NCI-H2171 (cell line): ENCODE measurements at places on chromosomes 16 and 17.

- no peak for DNase-seq
Observed at GRCh38 chr16:24087891-24088410, 168.2 kb upstream of the CACNG3 start.

GRCh38 chr16:68331879-68332410, 21.1 kb downstream of the PRMT7 start:
- DNase-seq, result no peak

- DNase-seq, result no peak
Observed at GRCh38 chr16:59566446-59566845, 832.3 kb upstream of the GOT2 start.

GRCh38 chr17:37740915-37741314, 3.9 kb downstream of the HNF1B start:
- DNase-seq, result no peak

DNA sequence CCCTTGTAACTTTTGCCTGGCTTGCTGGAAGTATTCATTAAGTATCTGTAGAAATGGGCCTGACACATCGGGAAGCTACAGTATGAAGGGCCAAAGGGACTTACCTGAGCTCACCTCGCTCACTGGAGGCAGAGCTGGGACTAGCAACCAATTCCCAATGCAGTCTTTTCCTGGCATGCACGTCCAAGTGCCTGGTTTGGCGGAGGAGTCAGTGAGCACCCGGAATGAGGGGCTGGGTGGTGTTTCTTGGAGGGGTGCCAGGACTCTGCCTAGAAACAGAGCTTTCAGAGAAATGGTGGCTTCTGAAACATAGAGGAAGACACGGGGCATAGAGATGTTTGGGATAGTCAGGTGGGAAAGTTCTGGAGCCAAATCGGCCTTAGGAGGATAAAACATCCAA, 18.4 kb upstream of the GPRC5C start:
- DNase-seq, result no peak

DNA sequence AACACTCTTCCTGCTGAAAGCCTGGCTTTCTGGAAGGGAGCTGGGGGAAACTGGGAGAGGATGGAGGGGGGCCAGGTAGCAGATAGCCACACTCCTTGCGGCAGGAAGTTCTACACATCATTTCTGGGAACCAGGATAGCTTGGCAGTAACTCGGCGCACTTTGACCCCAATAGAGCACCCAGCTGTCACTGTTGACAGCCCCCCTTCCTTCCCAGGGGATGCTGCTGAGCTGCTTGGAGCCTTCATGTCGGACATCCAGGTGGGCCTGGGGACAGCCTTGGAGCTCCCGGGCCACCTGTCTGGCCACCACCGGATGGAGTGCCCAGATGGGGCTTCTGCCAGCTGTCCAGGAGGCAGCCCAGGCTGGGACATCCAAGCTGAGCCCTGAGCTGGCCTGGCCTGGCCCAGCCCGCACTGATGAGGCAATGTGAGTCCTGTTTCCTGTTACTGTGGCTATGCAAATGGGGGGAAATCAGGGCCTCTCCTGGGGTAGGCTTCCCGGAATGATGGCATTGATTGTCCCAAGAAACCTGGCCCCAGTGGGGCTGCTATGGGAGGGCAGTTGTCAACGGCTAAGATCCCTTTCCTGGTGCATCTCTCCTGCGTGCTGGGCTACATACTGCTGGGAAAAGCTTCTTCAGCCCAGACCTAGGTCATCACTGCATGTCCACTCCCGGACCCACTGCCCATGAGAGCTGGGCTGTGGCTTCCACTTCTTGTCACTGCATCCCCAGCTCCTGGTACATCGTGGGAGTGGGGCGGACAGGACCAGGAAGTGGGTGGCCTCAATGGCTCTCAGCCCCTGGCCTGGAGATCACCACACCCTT, 50.0 kb downstream of the SOCS1 start:
- DNase-seq, result peak; percentile 20

DNA sequence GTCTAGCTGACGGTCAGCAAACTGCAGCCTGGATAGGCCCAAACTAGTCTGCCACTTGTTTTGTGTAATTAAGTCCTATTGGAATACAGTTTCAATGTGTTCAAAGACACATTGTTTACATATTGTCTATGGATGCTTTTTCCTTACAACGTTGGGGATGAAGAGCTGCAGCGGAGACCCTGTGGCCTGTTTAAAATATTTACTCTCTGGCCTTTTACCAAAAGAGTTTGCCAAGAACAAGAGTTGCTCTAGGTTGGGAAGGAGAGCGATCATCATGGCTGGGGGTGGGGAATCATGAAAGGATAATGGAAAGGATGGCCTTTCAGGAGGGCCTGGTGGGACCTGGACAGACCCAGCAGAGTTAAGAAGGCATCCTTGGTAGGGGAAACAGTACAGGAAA, 274.9 kb upstream of the ZFHX3 start:
- DNase-seq, result no peak

- DNase-seq, result peak; percentile 58
Observed at GRCh38 chr17:77451245-77451893, 310.6 kb downstream of the SEC14L1 start.

DNA sequence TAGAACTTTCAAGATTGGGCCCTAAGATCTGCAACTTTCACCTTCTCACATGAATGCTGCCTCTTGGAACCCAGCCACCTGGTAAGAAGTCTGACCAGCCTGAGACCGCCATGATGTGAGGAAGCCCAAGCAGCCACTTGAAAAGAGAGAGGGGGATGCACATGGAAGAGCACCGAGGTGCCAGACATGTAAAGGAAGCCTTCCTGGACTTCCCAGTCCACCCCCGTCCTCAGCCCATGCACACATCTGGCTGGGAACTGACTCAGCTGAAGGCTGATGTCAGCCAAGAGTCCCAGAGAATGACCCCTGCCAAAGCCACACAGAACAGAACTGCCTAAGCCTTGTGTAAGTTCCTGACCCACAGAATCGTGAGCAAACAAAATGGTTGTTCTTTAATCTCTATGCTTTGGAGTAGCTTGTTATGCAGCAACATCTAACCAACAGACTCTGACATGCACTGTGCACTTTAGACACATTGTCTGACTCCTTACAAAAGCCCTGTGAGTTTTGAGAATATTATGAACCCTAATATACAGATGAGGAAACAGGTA, 86.7 kb downstream of the RMI2 start:
- no peak for DNase-seq

DNA sequence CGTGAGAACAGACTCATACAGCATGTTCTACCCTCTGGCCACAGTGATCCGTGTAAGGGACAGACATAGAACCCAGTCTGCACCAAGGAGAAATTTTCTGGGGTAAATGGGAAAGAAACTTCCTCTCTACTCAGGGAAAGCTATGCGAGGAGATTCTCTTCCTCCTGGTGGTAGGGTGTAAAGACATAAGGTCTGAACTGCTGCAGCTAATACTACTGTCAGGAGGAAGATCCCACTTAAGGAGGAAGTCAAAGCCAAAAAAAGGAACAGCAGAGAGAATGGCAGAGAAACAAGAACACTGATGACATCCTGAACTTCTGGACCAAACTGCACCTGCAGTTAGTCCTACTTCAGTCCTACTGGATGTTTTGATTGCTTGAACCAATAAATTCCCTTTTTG, 7.1 kb upstream of the TM4SF5 start:
- DNase-seq, result no peak

DNA sequence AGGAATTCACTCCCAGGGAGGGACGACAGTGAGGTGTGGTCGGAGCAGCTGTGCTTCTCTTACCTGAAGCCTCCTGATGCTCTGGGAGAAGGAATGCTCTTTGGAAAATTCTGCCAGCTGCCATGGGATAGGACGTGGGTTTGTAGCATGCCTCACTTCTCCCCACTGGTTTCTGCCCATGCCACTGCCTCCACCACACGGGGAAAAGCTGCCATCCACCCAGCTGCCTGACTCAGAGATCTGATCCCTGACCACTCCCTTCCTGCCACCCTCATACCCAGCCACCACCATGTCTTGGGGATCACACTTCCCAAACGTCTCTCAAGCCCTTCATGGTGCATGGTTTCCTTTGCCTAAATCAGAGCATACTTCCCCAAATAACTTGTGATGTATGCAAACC, 80.0 kb downstream of the CPPED1 start:
- DNase-seq, result no peak

DNA sequence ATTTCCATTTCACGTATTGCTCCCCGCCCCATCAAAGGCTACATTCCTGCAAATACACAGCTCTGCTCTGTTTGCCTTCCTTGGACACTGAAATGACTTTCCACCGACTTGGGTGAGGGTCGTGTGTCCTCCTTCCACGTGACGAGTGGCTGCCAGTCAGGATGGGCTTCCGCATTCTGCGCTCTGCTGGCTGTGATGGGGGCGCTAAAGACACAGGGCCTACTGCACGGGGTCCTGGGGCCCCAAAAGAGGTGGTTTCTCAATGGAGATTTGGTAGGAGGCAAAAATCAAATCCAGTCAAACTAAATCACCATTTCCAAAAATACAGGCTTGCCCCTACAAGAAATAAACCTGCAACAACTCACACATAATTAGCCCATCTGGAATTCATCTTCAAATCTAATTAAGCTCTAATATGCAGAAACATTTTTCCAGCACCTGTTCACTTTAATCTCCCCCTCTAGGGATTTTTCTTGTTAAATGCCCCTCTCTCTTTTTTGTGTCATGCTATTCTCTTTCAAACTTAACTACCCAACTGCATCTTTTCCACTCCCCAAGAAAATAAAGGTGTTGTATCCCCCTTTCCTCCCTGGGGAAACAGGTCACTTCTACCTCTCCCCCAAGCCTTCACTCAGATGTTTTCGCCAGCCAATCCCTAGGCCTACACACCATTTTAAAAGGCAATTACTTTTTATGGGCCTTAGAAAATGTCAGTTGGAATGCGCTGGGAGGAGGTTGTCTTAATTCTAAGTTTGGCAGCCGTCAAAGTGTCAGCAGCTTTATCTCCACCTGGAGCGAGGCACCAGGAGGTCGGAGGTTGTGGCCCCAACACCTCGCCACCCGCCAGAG, 21.9 kb upstream of the FAAP100 start:
- DNase-seq, result peak; percentile 14

DNA sequence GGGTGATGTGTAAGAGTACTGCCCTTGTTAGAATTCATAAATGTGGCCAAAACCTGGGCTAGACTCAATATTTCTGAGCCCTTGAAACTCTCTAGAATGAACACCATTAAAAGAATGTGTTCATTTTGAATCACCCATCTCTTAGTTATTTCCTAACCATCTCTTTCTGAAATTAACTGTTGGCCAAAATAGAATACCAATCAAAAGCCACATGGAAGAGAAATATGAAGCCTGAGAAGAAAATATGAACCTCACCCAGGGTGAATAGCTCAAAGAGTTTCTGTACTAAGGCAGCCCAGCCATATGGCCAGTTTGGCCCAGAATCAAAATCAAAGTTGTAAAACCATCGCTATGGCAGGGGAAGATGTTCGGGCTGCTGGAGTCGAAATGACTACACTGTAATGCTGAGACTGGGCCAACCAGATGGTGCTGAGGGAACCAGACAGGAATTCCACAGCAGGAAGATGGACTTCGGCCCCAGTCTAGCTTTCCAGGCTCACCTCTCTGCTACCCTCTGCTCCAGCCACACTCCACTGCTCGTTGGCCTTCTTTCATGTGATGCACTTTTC, 154.3 kb upstream of the ZFHX3 start:
- peak; percentile 52 for DNase-seq

- no peak for DNase-seq
Observed at GRCh38 chr17:27386206-27387075, 69.8 kb upstream of the KSR1 start.

DNA sequence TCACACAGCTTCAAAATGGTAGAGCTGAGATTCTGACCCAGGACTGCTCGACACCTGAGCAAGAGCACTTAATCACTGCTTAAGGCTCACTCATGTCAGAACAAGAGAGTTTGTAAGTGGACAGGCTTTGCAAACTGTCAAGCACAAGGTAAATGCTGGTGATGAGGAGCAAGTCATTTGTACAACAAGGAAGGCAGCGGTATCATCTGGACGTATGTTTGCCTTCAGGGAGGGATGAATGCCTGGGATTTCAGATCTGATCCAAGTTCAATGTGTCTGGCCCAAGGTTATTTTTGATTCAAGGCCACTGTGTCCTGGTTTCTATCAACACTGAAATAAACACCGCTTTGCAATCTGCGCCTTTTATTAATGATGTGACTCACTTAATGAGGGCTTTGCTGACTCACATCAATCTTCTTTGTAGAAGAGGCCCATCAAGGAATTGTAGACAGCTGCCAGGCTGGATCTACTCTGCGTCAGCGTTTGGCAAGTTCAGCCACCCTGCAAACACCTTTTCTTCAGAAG, 174.4 kb upstream of the HS3ST3A1 start:
- no peak for DNase-seq

- no peak for DNase-seq
Observed at GRCh38 chr16:31267332-31268032, 7.7 kb downstream of the ITGAM start.

- DNase-seq, result no peak
Observed at GRCh38 chr17:44776628-44777393, 18.0 kb downstream of the ADAM11 start.

DNA sequence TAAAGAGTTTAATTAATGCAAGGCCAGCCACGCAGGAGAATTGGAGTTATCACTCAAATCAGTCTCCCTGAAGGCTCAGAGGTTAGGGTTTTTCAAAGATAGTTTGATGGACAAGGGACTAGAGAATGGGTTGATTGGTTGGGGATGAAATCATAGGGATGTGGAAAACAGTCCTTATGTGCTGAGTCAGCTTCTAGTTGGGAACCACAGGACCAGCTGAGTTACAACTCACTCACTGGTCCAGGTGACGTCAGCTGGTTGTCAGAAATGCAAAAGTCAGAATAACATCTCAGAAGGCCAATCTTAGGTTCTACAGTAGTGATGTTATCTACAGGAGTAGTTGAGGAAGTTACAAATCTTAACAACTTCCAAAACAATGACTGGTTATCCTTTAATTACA, 47.6 kb downstream of the CPD start:
- DNase-seq, result no peak

DNA sequence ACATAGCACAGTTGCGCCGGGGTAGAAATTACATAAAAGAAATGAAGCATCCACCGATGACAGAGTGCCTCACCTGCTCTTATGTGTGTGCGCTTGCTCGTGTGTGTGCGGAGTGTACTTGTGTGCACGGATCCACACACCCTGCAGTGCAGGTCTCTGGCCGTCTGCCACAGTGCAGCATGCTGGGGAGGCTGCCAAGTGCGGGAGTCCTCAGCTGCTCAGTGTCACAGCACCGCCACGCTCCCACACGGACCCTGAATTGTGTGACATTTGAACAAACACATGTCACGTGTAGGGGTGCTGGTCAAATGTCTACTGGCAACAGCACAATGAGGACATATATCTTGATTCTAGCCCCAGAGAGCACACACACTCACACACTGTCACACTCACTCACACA, 243.0 kb upstream of the MYOCD start:
- DNase-seq, result no peak
